AG04450 (cell line): ENCODE measurements at places on chromosomes 5 and 9.

- DNase-seq: no peak
These were observed 23.5 kb upstream of the ATG10 start for GRCh38 chr5:81948349-81948748.

GRCh38 chr9:115694014-115694413, 459.6 kb upstream of the PAPPA start:
- peak; percentile 78 for DNase-seq

GRCh38 chr9:126681336-126681735, 67.6 kb downstream of the LMX1B start:
- no peak for DNase-seq

GRCh38 chr5:59598547-59598874, 295.0 kb downstream of the PDE4D start:
- no peak for DNase-seq

- no peak for DNase-seq
These were observed 34.7 kb downstream of the SLC6A7 start for GRCh38 chr5:150224483-150225027.

DNA sequence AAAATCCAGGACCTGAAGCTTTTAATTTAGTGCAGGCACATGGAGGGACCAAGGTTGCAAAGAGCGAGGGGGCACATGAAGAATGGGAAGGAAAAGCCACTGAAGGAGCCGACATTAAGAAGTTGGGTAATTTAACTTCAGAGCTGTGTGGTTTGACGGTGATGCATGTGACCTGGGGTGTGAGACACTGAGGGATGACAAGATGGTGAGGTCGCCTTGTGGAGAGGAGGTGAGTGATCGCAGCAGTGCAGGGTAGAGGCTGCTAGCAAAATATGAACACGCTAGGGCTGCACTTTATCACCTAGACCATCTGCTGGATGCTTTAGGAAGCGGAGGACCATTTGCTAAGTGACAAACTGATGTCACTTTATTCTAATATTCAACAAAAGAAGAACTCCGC, 339.0 kb upstream of the KIF2A start:
- no peak for DNase-seq

DNA sequence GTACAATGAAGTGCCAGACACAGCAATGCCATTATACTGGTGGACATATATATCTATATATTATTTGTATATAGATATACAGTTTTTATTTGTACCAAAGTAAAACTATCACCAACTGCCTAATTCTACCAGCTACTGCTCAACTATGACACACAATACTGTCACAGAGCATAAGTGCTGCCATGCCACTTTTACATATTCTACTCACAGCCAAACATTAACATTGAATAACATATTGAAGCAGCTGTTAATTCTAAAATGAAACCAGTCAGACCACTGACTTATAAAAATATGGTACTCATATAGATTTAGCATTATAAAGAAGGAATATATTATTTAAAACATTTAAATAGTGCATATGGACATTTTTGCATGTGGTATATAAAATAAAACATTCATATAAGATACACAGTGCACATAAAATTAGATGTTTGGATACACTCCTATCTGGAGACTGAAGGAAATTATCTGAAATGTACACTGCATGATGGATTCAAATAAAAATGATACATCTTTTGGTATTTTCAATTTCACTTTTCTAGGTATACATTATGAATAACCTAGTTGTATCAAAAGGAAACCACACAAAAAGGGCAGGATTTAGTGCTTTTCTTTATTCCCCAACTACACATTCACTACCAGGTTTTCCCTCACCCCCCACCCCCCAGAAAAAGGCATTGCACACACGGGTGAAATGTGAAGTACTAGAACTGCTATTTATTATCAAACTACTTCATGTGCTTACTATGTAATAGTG, 48.9 kb downstream of the PKD2L2 start:
- DNase-seq: no peak

DNA sequence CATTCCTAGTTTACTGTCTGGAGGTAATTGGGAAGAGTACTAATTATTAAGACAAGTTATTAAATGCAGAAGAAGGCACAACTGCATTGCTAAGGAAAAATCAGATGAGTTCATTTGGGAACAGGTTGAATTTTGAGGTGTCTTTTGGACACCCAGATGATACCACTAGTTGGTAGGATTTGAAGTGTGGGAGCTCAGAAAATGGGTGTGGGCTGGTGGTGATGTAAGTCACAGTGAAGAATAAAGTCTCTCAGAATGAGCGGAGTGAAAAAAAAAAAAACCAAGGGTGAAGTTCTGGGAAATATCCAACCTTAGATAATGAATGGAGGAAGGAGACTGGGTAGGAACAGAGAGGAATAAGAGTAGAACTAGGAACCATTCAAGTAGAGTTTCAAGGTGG, 35.6 kb upstream of the MYORG start:
- DNase-seq: no peak

DNA sequence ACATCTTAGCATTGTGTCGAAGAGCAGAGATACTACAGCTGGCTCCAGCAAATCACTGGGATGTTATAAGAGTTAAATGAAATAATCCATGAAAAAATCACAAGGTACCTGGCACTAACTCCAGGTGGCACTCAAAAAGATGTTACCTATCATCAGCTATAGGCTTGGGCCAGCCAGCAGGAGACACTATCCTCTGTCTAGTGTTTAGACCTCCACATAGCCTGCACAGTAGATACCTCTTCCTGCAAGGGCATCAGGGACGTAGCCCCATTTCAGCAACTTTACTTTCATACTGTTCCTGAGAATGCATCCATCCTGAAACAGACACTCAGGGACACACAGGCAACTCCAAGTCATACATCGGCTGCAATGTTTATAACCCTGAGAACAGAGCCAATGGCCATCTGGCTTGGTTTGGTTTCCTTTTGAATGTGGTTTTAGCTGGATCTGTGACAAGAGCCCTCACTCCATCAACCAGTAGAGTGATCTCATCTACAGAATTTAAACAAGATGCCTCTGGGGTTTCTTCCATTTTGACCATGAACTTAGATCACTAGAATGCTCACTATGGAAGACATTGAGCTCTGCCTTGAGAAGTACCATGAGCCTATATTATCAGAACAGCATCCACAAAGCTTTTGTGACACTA, 69.9 kb downstream of the TLE1 start:
- DNase-seq: peak; percentile 91

GRCh38 chr9:94768766-94769165, 42.3 kb downstream of the AOPEP start:
- DNase-seq: no peak

- no peak for DNase-seq
These were observed 230.8 kb downstream of the ZNF608 start for GRCh38 chr5:124515497-124516245.

GRCh38 chr5:67021031-67021430, 175.6 kb downstream of the CD180 start:
- no peak for DNase-seq

GRCh38 chr9:122236681-122237080, 7.9 kb upstream of the LHX6 start:
- DNase-seq: no peak

GRCh38 chr5:137856916-137857862, 10.5 kb upstream of the MYOT start:
- DNase-seq: no peak

GRCh38 chr9:77575785-77576184, 72.3 kb downstream of the GNA14 start:
- no peak for DNase-seq

DNA sequence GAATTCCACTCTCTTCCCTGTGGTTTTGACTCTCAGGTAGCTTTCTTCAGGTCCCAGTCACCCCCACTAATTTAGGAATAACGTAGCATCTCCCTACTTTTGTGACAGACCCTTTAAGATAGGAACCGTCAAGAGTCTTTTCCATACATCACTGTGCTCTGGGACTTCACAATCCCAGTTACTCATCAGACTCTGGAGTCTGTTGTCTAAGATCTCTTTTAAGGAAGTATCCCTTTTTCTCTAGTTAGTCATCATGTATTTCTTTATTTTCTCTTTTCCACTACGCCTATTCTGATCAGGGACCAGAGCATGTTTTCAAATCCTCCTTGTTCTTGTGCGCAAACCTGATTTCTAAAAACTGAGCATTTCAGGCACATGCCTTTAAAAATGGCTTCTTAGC, 143.0 kb downstream of the GOLPH3 start:
- DNase-seq: no peak

- no peak for DNase-seq
These were observed 273.7 kb downstream of the DIRAS2 start for GRCh38 chr9:90368928-90369327.

DNA sequence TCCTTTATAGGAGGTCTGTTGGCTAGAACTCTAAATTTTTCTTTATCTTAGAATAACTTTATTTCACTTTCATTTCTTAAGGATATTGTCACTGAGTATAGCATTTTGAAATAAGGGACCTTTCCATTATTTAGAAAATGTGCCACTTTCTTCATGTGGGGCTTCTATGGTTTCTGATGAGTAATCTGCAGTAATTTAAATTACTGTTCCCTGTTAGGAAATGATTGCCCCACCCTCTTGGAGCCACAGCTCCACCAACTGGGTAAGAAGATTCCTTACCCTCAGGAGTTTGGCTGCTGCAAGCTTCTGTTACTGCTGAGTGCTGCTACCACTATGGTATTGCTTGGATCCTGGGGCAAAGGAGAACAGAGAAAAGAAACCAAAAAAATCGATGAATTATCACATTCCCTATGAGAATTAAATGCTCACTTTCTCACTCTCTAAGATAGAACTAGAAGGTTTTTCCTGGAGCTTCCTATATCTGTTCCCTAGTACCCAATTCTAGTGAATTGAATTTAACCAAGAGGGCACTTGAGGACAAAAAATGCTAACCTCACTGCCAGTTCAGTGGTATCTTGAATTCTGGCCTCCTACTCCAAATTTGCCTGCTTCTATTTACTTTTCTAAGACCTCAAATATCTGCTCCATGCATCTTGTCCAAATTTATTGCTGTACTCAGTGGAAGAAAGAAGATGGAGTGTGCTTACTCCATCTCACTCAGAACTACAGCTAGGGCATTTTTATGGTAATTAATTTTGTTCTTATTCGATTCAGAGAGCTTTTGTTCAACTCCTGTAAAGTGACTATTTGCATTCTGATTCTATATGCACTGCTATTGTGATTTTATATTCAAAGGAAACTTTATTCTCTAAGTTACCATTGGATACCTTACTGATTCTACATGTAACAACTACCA, 2111.3 kb downstream of the MAT2B start:
- DNase-seq: no peak

DNA sequence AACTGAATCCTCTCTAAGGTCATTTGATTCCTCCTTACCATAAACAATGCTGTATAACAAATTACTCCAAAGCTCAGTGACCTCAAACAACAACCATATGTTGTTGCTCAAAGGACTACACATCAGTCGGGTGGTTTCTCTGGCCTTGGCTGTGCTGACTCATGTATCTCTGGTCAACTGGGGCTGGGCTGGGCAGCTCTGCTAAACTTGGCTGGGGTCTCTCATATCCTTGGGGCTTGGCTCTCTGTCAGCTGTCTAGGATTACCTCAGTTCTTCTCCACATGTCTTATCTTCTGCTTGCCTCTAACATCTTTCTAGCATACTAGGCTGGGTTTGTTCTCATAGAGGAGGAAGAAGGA, 86.4 kb downstream of the GALNT10 start:
- DNase-seq: peak; percentile 94

- DNase-seq: no peak
These were observed 901.7 kb downstream of the TLE1 start for GRCh38 chr9:80787636-80788035.

- no peak for DNase-seq
These were observed 13.1 kb downstream of the NR6A1 start for GRCh38 chr9:124758061-124758460.

GRCh38 chr5:15023846-15024245, 152.3 kb upstream of the ANKH start:
- DNase-seq: no peak
